ENCODE measurements at places on chromosomes 6 and 20.

GRCh38 chr6:136795386-136795785, 3.1 kb upstream of the MAP3K5 start:
- no peak for DNase-seq

GRCh38 chr6:2687456-2687855, 63.3 kb downstream of the MYLK4 start:
- DNase-seq = no peak

- no peak for DNase-seq
These were observed 250.2 kb upstream of the RREB1 start for GRCh38 chr6:6857528-6857927.

GRCh38 chr20:60063048-60063451, 104.8 kb downstream of the CDH26 start:
- DNase-seq = no peak

- no peak for DNase-seq
These were observed 73.3 kb upstream of the TOP1 start for GRCh38 chr20:40955326-40955725.

- no peak for DNase-seq
These were observed 556 bp downstream of the PANK2 start for GRCh38 chr20:3889489-3890397.

DNA sequence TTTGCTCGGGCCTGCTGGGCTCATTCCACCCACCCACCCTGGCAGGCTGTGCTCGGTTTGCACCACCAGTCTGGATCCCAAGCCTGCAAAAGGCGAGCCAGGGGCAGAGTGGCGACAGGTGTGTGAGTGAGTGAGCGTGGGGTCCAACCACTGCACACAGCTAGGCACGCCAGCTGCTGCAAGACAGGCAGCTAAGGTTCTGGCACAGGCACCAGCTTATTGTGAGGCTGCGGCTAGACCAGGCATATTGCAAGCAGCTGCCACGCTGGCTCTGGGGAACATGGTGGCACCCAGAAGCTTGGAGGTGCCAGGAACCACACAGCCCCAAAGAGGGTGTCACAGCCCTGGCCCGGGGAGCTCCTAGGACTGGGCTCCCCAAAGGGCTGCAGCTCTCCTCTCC, 205.1 kb downstream of the ANKRD60 start:
- DNase-seq = no peak

DNA sequence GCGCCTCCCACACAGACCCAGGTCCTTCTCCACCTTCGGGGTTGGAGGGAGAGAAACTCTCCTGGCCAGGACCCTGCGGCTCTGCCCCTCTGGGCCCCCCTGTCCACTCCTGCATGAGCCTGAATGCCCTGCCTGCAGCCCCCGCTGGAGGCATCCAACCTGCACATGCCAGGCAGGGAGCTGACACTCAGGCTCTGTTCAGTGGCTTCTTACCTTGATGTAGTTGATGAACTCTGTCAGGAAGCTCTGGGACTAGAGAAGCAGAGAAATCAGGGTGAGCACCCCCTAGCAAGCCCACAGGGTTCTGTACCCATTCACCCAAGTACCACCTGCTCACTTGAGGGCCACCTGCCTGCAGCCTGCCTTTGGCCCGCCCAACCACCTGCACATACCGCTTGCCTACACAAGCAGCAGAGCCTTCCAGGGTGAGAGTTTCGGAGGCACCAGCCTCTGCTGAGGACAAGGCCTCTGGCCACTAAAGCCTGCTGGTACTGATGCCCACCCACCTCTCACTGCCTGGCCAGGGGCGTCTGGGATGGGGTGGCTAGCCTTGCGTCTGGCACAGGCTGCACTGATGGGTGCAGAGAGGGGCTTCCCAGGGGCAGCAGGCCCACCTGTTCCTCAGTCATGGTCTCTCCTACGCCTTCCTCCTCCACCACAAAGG, 9.7 kb downstream of the DDRGK1 start:
- DNase-seq = no peak

GRCh38 chr6:32413427-32414047, 6.6 kb upstream of the BTNL2 start:
- DNase-seq = peak; percentile 74

DNA sequence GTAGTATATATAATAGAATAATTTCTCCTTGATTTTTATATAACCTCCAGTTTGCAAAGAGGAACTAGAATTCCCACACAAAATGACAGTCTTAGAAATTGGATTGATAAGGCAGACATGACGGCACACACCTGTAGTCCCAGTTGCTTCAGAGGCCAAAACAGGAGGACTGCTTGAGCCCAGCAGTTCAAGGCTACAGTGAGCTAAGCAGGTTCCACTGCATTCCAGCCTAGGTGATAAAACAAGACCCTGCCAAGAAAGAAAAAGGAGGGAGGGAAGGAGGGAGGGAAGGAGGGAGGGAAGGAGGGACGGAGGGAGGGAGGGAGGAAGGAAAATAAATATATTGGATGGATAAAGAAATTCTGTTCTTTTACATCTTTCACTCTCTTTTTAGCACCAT, 77.6 kb upstream of the SASH1 start:
- no peak for DNase-seq
